Left lung (tissue), 14 donors: ENCODE measurements at places on chromosomes 7 and 10. TPM values are rescaled to one million over a fixed set of nuclear protein-coding genes. Genes with fewer than 3 reads are reported as not detected.
A peak's percentile ranks its signal among the peaks of the same experiment; 100 is the strongest.

DNA sequence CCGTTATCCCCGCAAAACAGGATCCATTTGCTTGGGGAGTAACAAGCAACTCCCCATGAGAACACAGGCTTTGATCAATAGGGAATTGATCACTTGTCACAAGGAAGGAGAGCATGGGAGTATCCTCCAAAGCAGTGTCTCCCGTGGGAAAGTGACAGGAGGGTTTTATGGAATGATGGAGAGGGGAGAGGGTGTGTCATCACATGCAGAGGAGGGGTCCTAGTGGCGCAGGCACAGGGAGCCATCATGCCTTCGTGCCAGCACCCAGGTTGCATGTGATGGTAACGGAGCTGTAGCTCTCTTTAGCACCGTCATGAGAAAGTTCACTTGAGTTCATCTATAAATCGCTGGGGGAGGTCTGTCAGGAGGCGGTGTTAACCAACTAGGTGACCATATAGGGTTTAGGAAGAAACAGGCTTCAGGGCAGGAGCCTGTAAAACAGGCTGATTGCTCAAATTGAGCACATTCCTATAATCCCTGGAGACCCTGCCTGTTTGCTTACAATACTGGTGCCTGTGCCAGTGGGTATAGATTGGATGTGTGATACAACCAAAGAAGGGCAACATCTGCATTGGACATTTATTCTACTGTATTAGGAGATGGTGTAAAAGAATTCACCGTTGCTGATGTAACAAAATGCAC is 428.5 kb downstream of the GALNT17 start:
- no peak for DNase-seq

GRCh38 chr7:82109288-82109687 is 334.3 kb downstream of the CACNA2D1 start:
- DNase-seq: no peak

Gene STOX1
- total RNA-seq: 1.1 TPM

- DNase-seq: peak; percentile 42
Measured at GRCh38 chr7:116862951-116863670, 724 bp downstream of the CAPZA2 start.

GRCh38 chr10:4704034-4704545 is 121.9 kb upstream of the AKR1E2 start:
- DNase-seq: no peak

GRCh38 chr7:44489955-44490350 is 505 bp downstream of the NUDCD3 start:
- DNase-seq: no peak

Gene MYO1G
- 40.9 TPM for total RNA-seq

Gene CALCR
- total RNA-seq: 0.16 TPM
